ENCODE measurements at places on chromosomes 16 and 17.

DNA sequence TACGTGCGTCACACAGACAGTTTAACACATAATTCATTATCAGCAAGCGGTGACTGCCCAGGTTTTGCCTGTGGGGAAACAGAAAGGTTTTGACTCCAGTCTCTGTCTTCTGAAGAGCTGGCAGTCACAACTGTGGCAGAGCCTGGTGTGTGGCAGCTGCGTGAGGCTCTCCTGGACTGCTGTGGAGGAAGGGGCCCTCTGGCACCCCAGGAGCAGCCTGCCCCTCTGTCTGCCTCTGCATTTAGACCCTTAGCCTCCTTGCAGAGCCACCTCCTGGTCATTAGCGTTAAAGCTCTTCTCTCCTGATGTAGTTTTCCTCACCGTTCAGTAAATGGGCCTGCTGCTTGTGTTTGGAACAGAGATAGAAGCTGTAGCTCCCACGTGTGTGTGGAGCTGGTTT is 10.9 kb downstream of the RAB40C start:
- DNase-seq, result no peak

DNA sequence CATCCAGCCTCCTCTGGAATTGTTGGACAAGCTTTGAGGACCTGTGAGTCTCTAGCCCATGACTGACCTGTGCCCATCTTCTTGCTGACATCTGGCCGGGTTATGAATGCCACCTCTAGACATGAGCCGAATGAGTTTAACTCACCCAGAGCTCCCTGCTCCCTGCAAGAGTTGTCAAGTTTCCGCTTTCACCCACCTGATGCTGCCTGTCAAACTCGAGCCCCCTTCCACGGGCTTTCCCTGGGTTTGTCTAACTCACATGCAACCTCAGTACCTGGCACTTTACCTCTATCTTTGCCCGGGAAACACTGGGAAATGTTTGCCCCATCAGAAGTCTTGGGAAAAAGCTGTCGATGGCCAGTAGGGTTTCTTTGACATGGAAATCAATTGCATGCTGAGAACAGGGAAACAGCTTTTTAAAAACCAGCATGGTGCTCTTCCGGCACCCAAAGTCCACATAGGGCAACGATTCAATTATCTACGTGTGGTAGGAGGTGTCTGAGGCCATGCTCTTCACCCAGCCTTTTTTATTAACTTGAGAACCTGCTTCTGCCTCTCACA is 33.8 kb upstream of the DNAH17 start:
- no peak for DNase-seq

GRCh38 chr16:88484505-88485365 is 31.7 kb downstream of the ZFPM1 start:
- no peak for DNase-seq

DNA sequence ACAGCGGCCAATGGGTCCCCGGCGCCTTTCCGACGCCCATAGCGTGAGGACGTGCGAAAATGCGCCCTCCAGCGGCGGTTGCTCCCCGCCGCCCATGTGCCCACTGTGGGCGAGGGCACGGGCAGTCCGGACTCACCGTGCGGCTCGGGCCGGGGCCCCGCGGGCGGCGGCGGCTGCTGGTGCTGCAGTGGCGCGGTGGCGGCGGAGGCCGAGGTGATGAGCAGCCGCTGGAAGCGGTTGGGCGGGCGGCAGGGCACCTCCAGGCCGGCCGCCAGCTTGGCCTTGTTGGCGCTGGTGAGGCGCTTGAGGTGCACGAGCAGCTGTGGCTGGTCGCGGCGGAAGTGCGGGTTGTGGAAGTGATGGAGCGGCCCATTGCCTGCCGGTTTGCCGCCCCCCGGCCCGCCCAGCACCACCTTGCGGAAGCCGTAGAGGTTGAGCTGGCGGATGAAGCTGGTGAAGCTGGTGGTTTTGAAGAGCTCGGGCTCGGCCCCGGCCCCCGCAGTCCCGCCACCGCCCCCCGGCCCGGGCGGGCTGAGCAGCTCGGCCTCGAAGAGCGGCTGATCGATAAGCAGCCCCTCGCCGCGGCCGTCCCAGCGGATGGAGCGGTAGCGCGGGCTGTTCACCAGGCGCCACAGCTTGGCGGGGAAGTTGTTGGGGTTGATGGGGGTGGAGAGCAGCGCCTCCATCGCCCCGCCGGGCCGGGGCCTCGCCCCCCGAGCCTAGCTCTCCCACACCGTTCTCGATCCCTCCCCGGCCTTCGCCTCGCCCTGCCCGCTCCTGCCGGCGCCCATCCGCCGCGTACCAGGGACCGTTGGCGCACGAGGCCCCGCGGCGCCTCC is at the start of gene HSF5:
Gene HSF5 (minus strand): TSS at position 820 of the 839 bp plus-strand sequence. CDS start 134 bp downstream, at position 686.
- DNase-seq, result no peak

DNA sequence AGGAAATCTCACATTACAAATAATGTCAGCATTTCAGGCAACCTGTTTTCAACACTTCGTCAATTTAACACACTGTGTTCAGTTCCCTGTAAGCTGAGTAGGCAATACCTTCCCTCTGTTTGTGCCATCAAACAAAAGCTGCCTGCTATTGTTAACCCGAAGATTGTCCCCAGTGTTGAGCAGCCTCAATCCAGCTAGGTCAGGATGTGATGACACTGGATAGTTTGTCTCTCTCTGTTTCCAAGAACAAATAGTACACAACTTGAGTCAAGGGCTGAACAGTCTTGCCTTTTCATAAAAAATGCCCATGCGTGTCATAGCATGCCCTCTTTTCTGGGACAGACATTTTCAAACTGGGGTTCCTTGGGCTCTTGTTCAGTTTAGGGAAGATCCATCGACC is 36.4 kb downstream of the HSD17B2 start:
- DNase-seq, result no peak

DNA sequence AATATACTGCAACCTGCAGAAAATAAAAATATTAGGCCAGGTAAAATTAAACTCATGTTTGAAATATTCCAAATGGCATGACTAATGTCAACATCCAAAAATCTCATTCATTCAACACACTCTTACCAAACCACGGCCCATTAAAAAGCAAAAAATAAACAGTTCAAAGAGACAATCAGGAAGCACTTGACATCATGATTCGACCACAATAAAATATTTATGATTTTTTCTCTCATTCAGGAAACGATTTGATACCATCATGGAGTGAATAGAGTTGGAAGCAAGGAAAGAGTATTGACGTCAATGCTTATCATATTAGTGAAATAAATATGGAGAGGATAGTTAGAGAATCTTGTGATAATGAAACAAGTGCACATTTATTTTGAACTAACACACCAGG is 354.1 kb downstream of the KCNJ2 start:
- DNase-seq, result no peak
